ENCODE measurements at places on chromosomes 12 and 14. TPM values are rescaled to one million over a fixed set of nuclear protein-coding genes. Genes with fewer than 3 reads are reported as not detected.

WNT1 gene
- total RNA-seq: not detected

- DNase-seq: no peak
Measured at GRCh38 chr12:106204312-106204711, 43.5 kb downstream of the CKAP4 start.

DNA sequence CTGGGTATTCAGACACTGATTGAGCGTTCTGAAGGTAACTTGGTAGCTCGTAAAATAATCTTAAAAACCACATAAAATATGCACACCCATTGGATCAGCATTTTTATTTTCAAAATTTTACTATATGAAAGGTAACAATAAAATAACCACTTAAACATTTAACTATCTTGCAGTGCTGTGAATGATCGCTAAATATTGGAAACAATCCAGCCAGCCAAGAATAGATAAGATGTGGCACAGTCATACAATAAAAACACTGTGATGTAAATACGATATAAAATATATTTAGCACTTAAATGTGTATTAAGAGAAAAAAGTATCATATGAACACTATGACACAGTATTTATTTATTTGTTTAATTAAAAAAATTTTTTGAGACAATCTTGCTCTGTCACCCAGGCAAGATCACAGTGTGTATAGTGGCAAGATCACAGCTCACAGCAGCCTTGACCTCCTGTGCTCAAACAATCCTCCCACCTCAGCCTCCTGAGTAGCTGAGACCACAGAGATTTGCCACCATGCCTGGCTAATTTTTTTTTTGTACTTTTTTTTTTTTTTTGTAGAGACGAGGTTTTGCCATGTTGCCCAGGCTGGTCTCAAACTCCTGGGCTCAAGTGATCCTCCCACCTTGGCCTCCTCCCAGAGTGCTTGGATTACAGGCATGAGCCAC is 39.4 kb downstream of the SDR9C7 start:
- no peak for DNase-seq

DNA sequence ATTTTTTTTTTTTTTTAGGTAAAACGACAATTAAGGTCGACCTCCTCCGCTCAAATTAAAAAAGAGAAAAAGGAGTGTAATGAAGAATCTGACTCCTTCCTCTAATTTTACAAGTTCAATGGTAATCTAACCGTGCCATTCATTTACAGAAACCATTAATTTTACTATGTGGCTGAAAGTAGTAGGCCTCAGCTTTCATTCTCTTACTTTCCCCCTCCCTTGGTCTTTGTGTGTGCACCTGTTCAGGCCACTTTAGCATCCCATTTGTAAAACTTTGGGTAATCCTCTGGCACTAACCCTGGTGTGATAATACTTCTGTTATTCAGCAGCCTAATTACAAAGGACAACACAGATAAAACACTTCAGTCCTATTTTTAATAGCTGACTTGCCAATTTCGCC is 128.1 kb downstream of the ASCL1 start:
- DNase-seq: no peak

- DNase-seq: no peak
Measured at GRCh38 chr14:67444395-67444794, 32.4 kb upstream of the PLEK2 start.

DNA sequence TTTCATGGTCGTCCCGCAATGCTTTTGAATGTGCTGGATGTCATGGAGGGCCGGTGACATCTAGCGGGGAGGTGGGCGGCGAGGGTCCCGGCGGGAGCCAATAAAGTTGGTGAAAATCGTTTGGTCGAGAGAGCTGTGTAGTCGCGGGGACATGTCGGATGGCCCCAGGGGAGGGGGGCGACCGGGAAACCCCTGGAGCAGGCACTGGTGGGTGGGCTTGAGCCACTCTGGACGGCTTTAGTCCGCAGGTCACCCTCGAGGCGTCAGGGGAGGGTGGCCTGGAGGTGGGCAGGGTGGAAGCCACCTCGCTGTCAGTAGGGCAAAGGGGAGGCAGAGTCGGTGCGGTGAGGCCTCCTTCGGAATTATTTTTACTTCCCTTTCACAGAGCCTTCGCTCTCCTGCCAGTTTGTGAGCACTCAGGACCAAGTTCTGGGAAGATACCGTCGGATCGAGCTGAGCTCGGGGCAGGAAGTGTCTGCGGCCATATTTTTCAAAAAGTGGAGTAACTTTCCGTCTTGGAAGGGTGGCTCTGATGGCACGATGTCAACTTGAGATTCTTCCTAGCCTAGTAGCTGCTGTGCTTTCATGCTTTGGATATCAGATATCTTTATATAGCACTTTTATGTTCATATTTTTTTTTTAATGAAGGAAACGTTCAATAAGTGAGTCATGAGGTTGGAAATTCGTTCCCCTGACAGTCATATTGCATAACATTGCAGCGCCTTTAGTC is 28.2 kb downstream of the WBP11 start:
- peak; percentile 64 for DNase-seq

ACOT4 gene
- 3.3 TPM for total RNA-seq

DNA sequence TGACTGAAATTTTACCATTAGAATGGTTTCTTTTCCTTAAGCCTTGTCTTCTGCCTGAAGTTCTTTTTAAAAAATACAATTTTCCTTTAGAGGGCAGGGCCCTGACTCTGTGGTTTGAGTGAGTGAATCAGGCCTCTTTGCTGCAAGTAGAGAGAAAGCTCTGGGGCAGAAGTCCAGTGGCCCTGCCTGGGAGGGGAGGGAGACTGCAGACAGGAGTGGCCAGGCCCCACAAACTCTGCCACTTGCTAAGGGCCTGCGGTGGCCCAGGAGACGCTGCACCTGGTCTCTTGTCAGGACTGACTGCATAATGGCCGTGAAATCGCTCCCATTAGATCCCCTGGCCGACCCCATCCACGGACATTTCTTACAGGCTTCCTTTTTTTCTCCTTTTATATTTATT is 25.5 kb downstream of the TSPAN11 start:
- DNase-seq: no peak

GRCh38 chr12:18345021-18345735 is 83.9 kb downstream of the PIK3C2G start:
- DNase-seq: no peak

DNA sequence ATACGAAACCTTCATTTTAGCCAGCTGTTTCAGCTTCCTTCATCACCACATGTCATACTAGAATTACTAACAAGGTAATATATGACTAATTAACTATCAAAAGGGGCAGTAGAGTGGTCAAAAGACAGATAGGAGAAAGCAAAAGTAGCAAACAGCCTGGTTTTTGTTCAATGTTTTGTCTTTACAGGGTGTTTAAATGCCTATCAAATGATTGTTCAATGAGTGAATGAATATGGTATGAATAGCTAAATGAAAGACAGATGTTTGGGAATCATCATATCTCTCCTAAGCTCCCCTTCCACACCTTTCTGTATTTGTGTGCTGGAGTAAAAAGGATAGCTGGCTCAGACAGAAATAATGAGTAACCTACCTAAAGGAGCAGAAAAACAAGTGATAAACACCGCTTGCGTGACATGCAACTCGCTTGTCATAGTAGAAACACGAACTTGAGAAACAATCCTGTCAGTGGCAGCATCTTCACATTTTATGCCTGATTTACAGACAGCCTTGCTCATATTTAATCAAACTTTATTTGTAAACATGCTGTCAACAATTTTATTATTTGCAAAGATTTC is 34.2 kb downstream of the ABCC9 start:
- DNase-seq: no peak

DNA sequence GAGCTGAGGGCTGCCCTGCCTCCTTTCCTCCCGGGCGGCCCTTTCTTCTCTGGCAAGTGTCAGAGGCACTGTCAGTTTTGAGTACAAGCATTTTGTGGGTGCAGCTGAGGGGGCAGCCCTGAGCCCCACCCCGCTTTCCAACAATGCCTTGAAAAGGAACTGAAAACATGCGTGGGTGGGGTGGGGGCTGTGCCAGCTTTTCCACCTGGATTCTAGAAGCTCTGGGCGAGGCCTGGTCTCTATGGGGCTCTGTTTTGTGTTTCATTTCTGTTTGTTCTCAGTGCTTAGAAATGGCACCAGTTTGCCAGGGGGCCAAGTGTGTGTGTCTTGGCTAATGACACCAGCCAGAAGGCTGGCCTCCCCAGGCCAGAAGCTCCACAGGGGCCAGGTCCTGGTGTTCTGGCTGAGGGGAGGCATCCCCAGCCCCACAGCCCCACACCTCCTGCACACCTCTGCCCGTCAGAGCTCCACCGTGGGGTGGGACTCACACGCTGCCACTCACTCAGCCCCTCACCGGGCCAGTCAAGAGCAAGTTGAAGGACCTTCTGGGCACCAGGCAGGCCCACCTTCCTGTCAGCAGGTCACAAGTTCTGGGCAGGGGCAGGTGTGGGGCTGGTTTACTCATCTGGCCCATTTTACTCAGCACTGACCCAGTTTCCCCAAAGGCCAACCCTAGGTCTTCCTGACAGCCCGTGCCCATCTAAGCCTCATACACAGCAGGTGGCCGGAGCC is 155.1 kb downstream of the CALM1 start:
- DNase-seq: no peak
